ENCODE measurements at places on chromosomes 1 and 21.

- no peak for DNase-seq
Observed at GRCh38 chr1:110620250-110620615, 14.1 kb upstream of the KCNA2 start.

- DNase-seq, result peak; percentile 69
Observed at GRCh38 chr1:61043010-61043820, 39.1 kb upstream of the NFIA start.

- DNase-seq, result no peak
Observed at GRCh38 chr21:45988366-45989347, 7.1 kb downstream of the COL6A1 start.

- no peak for DNase-seq
Observed at GRCh38 chr1:240720976-240721375, 109.0 kb upstream of the GREM2 start.

DNA sequence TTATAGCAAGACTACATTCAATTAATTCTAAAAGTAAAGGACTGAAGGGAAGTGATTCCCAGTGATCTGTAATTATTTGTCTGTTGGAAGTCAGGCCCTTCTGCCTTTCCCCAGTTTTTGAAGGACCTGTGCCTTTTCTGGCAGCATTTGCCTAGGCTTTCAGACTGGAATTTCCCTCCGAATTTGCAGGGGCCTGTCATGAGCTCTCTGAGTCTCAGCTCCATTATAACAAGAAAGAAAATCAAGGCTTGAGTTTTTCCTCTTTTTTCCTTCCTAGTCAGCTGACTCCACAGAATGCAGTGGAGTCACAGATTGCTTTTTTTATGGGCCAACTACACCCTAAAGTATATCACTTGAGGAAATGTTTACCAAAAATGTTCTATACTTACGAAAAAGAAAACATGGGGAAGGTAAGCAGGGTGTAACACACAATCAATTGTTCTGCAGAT is 1.1 kb downstream of the NR5A2 start:
- DNase-seq, result no peak

GRCh38 chr1:95321531-95321930 is 87.5 kb downstream of the RWDD3 start:
- no peak for DNase-seq

DNA sequence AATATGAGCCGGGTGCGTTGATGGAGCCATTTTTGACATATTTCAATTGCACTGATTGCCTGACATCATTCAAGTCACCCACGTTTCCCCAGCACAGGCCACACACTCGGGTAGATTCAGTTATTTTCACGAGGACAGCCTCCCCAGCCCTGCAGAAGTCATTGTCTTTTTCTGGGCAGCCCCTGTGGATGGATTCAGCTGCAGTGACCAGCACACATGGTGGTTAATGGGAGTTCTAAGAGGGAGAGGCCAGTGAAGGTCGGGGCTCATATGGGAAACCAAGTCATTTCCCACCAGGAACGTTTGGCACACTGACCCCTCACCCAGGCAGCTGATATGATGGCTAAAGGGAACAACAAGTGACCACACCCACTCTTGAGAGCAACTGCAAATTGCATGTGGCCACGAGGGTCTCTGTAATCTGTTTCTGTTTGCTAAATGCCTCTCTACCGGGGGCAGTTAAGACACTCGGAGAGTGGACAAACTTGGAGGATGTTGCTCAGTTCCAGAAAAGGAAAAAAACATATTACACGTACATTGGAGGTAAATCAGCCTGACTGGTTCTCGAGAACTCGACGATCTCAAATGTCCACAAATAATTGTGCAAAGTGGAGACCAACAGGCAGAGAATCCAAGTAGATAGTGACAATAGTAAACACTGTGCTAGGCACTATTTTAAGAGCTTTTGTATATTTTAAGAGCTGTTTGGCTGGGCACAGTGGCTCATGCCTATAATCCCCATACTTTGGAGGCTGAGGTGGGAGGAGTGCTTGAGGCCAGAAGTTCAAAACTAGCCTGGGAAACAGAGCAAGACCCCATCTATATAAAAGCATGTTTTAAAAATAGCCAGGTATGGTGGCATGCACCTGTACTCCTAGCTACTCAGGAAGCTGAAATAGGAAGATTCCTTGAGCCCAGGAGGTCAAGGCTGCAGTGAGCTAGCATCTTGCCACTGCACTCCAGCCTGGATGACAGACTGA is 167.2 kb upstream of the IRF2BP2 start:
- DNase-seq, result no peak

- DNase-seq, result no peak
Observed at GRCh38 chr1:41358131-41359021, 2.9 kb upstream of the FOXO6 start.

- DNase-seq, result no peak
Observed at GRCh38 chr1:2443277-2444137, 31.1 kb upstream of the PEX10 start.

DNA sequence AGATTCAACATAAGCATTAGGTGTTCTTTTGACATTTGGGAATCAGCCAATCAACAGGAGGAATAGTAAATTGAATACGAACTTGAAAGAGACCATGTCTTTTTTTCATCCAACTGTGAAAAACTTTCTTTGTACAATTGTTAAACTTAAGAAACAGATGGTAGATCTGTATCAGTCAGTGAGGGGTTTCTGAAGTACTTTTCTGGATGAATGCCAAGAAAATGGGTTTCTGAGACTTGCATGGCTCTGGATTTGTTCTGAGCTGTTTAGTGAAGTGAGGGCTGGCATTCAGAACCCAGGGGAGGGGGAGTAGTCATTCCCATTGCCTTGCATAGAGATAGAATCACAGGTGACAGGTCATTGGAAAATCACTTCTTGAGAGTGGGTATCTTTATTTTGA is 37.4 kb downstream of the PTPRC start:
- DNase-seq, result no peak

GRCh38 chr1:36988741-36989193 is 45.5 kb downstream of the GRIK3 start:
- DNase-seq, result no peak

- no peak for DNase-seq
Observed at GRCh38 chr1:20100632-20101355, 18.5 kb downstream of the PLA2G2D start.

DNA sequence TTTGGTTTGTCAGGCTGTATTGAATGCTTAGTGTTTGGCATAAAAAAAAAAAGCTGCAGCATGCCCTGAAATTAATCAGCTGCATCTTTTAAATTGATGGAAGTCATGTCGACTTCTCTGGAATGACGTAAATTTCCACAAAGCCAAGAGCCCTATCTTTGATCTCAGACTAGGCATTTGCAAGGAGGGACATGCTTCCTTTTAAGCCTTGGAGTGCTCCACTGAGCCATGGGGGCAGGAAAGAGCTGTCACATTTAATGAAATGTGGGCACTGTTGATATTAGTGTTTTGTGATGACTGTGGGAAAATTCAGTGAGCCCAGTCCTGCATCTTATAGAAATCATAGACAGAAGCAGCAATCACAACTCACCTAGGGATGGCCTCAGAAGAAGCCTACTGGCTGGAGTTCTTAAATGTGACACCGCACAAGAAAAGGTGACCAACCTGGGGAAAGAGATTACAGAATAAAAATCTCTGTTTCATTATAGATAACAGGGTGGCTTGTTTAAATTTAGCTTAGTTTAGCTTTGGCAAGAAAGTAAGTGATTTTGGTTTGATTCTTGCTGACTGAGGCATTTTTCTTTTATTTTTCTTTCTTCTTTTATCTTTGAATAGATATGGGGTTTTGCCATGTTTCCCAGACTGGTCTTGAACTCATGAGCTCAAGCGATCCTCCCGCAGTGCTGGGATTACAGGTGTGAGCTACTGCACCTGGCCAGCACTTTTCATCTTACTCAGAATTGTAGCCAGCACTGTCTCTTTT is 188.2 kb downstream of the HHAT start:
- no peak for DNase-seq

DNA sequence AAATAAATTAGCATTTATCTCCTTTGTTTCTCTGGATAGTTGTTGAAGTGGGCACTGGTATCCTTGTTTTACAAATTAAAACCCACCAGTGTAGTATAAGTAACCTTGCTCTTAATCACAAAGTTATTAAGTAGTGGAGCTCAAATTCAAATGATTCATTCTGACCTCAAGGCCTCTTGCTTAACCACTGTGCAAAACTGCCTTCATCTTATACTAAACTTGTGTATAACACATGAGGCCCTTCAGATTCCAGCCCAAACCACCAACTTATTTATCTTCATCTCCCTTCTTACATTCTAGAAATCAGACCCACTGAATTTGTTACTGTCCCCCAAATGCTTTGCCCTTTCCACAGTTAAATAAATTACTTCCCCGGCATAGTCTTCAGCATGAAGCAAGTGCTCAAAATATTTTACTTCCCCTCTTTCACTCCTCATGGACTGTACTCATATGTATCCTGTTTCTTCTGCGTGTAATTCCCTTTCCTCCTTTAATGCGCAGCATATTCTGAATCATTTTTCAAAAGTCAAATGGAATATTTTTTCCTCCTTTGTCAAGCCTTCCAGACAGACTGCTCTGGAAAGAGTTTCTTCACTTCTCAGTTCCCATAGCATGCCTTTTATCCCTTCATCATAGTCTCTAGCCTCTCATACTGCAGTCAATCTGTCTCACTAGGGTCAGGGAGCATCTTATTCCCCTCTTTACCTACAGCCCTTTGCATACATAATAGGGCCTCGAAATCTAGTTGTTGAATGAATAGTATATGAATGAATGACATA is 19.0 kb upstream of the DNASE2B start:
- no peak for DNase-seq

DNA sequence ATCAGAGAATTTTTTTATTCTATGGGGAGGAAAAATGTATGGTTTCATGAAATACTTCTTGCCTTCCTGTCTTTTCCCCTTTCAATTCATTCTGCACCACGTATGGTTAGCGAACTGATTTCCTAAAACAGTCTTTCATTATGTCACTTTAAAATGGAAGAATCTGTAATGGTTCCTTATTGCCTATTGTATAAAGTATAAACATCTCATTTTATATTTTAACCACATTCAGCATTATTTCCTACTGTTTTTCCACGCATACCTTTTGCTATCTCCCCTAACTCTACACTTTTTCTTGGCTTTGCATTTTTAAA is 232.3 kb upstream of the B3GALT2 start:
- no peak for DNase-seq

- DNase-seq, result no peak
Observed at GRCh38 chr1:154867064-154867825, 2.8 kb downstream of the KCNN3 start.

- no peak for DNase-seq
Observed at GRCh38 chr1:181947441-181947840, 114.1 kb downstream of the ZNF648 start.

DNA sequence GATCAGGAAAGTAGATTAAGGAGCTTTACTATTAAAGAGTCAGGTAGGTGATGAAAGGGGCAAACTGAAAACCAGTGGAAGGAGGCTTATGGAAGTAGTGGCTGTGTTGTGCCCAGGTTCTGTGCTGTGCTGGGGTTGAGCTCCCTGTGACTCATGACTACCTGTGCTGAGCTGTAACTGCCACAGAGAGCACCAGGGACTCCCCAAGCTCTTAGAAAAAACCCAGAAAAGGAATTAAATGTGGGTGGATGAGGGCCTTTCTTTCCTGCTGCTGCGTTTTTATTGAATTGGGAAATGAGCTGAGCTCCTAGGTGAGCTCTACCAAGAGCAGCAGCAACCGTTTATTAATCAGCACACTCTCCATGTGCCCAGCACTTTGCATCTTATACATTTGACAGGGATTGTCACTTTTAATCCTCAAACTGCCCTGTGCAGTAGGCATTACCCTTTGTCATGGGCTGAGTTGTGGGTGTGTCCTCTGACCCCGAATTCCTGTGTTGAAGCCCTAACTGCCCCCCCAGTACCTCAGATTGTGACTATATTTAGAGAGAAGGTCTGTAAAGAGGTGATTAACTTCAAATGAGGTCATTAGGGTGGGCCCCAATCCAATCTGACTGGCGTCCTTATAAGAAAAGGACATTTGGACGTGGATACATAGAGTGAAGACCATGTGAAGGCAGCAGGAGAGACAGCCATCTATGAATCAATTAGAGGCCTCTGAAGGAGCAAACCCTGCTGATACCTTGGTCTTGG is 65.4 kb downstream of the AK4 start:
- DNase-seq, result no peak

GRCh38 chr1:33246171-33246570 is 10.1 kb upstream of the ZNF362 start:
- no peak for DNase-seq

DNA sequence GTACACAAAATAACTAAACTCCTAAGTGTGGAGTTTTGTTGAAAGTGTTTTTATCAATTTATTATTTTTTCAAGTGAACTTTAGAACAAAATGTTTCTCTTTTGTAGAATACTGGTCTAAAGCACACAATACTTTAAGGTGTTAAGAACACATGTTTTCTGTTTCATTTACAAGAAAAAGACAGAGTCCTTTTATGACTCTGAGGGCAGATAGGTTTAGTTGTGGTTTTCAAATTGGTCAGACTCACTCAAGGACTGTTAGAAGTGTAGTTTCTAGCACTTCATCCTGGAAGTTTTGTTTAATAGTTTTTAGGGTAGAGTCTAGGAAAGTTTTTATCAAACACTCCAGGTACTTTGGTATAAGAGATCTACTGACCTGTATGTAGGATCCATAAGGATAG is 376.5 kb downstream of the LRRIQ3 start:
- DNase-seq, result no peak

- no peak for DNase-seq
Observed at GRCh38 chr1:36349839-36350238, 26.4 kb upstream of the EVA1B start.

DNA sequence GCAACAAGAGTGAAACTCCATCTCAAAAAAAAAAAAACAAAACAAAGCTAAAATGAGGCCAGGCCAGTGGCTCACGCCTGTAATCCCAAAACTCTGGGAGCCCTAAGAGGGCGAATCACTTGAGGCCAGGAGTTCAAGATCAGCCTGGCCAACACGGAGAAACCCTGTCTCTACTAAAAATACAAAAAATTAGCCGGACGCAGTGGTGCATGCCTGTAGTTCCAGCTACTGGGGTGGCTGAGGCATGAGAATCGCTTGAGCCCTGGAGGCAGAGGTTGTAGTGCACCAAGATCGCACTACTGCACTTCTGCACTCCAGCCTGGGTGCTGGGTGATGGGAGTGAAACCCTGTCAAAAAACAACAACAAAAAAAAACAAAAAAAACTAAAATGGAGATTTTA is 191.2 kb upstream of the SGIP1 start:
- no peak for DNase-seq

Data from activated T-helper 1 cell treated with anti-CD3 and anti-CD28 coated beads, Interleukin-2, amount 50 U/mL, for 16 hours (primary cell).